ENCODE measurements at places on chromosomes 13 and 19.

DNA sequence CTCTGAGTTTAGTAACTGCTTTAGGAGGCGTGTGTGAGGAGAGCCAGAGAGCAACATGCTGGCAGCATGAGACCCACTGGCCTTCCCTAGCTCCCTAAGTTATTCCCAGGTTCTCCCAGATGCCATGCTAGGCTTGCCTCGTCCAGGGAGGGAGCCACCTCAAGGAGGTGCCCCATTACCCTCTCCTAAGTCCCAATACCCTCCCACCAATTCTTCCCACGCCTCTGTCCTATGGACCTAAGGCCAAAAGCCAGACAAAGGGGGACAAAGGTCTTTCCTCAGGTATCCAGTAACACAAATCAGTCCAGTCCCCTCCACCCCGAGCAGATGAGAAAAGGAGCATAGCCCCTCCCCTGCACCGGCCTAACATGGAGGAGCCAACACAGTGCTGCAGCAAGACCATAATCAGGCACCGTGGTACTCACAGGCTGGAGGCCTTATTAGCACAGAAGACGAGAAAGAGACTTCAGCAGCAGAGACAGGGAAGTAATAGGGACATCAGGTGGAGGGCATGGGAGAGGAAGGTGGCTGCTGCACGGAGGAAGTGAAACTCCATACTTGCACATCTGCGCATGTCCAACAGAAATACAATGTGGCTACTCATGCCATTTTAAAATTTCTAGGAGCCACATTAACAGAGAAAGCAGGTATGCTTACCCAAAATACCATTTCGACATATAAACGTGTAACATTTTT, 46.3 kb downstream of the BRD4 start:
- DNase-seq = no peak

GRCh38 chr19:48879025-48879637, 6.9 kb downstream of the PPP1R15A start:
- DNase-seq = no peak

GRCh38 chr19:44745887-44746600, 2.5 kb upstream of the BCL3 start:
- DNase-seq = no peak

GRCh38 chr19:51698296-51698695, 5.2 kb downstream of the SPACA6 start:
- DNase-seq = no peak

DNA sequence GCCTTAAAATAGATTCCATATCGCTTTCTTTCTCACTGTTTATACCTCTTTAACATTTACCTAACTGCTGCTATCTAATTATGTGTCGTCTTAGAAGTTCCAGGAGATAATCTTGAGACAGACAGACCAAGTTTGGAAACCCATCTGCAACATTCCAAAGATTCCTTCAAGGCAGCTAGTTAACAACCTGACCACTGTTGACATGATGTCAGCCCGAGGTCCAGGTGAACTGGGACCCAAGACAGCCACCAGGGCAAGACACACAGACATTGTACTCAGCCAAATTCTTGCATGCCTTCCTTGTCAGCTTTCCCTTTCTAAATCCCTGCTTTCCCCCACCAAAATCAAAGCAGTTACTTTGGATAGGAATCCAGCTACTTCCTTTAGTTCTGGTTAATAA, 1476.5 kb upstream of the PRR20A start:
- DNase-seq = no peak

DNA sequence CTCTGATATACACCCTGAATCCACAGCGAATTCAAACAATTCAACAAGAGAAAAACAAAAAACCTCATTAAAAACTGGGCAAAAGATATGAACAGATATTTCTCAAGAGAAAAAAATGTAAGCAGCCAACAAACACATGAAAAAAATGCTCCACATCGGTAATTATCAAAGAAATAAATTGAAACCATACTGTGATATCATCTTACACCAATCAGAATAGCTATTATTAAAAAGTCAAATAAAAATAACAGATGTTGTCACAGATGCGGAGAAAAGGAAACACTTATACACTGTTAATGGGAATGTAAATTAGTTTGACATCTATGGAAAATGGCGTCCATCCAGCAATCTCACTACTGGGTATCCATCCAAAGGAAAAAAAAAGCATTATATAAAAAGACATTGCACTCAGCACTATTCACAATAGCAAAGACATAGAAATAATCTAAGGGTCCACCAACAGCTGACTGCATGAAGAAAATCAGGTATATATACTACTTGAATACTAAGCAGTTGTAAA, 1495.0 kb upstream of the PCDH20 start:
- no peak for DNase-seq

DNA sequence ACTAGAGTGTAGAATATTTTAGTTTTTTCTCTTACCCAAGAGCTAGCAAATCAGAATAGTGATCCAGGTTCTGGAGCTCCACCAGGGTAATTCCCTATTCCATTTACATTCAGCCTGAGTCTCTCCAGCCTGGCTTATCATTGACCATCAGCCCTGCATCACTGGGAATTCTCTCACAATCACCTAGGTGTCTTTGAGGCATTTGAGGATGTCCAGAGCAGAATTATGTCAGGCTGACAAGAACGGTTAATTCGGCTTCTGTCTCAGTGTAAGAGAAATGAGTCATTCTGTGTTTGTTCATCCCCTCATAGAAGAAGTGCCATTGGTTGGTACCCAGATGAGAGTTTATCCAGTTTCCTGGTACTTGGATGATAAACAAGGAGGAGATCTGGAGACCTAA, 180.5 kb downstream of the ZNF737 start:
- DNase-seq = no peak

- no peak for DNase-seq
These were observed 988.0 kb downstream of the PCDH17 start for GRCh38 chr13:58619396-58620113.

- no peak for DNase-seq
These were observed 6.5 kb downstream of the FGF22 start for GRCh38 chr19:645912-646778.

- no peak for DNase-seq
These were observed 24.7 kb downstream of the PDS5B start for GRCh38 chr13:32610977-32611376.

- no peak for DNase-seq
These were observed 2080.4 kb downstream of the PCDH9 start for GRCh38 chr13:65149687-65150086.

GRCh38 chr19:31232871-31233270, 116.4 kb downstream of the TSHZ3 start:
- DNase-seq = no peak

DNA sequence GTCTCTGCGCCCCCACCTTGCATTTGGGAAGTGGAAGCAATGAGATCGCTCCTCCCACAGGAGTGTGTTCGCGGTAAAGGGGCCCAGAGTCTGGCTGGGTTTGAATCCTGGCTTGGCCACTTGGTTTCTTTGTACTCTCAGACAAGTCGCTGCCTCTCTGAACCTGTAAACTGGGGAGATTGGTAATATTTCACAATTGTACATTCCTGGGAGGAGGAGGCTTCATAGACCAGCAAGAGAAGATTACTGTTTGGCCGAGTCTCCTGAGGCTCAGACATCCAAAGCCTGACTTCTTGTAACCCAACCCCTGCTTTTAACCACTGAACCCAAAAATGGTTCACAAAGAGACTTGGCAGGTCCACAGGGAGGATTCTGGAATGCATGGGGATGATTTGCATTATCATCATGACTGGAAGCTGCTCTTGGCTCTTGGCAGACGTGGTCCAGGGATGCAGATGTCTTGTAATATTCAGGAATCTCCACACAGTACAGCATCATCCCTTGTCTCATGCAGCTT, 13.6 kb upstream of the STRN4 start:
- DNase-seq = no peak

DNA sequence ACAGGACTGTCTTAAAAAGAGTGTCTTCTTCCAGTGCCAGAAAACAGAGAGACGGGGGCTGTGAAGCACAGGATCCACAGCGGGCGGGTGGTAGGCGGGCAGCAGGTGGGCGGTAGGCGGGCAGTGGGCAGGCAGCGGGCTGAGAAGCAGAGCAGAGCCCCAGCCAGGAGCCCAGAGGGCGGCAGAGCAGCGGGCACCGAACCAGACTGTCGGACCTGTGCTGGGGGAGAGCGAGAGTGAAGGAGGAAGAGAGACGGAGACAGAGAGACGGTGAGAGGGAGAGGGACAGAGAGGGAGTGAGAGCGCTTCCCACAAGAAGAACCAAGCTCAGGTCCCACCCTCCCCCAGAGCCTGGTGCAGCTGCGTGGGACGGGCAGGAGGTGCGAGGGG, 30.3 kb downstream of the RASA3 start:
- DNase-seq = peak; percentile 18

GRCh38 chr13:101231751-101232428, 184.4 kb downstream of the NALCN start:
- no peak for DNase-seq

- no peak for DNase-seq
These were observed 91.1 kb downstream of the CDK8 start for GRCh38 chr13:26344980-26345379.

- DNase-seq = no peak
These were observed 107.5 kb downstream of the SUCLA2 start for GRCh38 chr13:47893527-47893926.

DNA sequence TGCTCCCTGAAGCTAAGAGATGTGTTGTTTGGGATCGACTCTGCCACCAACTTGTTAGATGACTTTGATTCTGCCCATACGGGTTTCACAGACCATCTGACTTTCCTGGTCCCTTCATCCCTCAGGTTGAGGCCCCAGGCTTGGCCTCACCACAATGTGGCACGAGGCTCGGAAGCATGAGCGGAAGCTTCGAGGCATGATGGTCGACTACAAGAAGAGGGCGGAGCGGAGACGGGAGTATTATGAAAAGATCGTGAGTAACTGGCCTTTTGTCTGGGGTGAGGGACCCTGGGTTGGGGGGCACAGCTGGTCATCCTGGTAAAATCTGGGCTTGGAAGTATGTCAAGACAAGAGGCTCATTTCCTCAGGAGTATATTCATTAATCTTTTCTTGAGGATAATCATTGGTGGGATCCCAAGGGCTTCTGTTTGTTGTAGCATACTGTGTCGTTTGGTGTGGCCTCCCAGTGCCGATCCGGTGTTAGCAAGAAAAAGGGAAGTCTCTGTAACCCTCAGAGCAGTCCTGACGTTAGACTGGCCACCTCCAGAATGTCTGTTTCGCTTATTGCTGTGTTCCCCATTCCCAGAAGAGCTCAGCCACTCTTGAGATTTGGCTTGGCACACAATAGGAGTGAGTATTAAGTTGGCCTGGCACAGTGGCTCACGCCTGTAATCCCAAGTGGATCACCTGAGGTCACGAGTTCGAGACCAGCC, 1.4 kb downstream of the CLASRP start:
- no peak for DNase-seq

DNA sequence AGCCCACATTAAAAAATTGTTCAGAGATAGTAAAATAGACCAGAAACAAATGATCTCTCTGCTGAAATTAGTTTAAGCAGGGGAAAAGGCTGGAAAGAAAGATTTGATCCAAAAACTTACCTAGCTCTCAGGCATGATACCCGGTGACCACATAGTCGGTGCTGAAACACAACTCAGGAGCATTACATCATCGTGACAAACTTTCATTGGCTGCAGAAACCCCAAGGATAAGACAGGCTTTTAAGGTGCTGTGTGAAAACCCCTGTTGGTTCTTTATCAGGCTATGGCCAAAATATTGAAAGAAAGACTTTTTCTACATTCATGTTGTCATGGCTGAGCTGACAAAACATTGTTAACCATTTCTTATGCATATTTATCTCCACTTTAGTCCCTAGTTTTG, 171.7 kb upstream of the KLF12 start:
- DNase-seq = no peak

GRCh38 chr13:64090311-64090710, 2674.7 kb upstream of the PCDH20 start:
- DNase-seq = no peak

- DNase-seq = no peak
These were observed 8.5 kb downstream of the SH3GL1 start for GRCh38 chr19:4391701-4392483.

GRCh38 chr13:51175639-51176038, 46.6 kb upstream of the FAM124A start:
- DNase-seq = no peak
